Ureter (tissue), 1 donor: ENCODE measurements at places on chromosomes 16 and 17. TPM values are rescaled to one million over a fixed set of nuclear protein-coding genes. Genes with fewer than 3 reads are reported as not detected.

NPIPA3 gene
- total RNA-seq = 1.6 TPM

KCNG4 gene
- not detected for total RNA-seq

CHST4 gene
- total RNA-seq = 0.16 TPM

KRTAP4-6 gene
- not detected for total RNA-seq

KCNJ2 gene
- total RNA-seq = 1.1 TPM

ACSM2A gene
- not detected for total RNA-seq

NOD2 gene
- 2.2 TPM for total RNA-seq

RNF43 gene
- total RNA-seq = 19.1 TPM

DNA sequence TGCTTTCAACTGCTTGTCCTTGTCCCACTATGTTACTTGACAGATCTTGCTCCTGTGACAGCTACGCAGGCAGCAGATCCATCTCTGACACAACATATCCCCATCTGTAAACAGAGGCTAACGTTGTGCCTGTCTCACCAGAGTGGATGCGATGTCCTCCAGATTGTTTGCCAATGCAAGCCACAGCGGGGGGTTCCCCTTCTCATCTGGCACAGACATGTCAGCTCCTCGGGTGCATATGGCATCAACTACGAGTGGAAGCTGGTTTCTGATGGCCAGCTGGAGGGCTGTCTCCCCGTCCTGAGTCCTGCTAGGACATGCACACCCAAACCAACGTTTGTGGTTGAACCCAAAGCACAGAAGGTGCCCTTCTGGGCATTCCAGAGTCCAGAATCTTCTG, 39.0 kb downstream of the CYB5D2 start:
- no peak for DNase-seq

DNA sequence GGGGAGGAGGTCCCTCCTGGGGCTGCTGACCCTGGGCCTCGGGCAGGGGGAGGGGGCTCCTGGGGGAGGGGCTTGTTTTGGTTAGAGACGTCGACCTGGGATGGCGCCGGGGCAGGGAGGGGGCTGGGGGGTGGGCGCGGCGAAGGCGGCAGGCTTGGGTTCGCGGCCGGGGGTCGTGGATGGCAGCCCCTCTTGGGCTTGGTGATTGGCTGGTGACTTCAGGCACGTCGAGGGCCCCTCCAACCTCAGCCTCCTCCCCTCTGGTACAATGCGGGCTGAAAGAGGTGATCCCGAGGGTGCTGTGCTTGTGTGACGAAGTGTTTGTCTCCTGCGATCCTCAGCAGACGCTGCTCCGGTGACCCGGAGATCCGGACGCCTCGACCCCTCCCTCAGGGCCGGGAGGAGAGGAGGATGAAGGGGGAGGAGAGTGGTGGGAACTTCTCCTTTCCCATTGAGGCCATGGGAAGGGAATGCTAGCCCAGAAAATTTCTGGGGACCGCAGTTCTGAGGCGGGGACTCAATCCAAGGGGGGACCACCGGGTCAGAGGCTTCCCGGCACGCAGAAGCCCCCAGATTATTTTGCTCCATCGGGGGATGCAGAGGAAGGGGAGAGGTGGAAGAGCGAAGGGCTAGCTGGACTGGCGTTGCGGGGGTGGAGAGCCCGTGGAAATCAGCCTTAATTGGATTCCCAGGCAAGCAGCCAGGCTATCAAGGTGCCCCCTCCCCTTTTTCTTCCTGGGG, 43.9 kb downstream of the RAI1 start:
- no peak for DNase-seq

- DNase-seq = no peak
Observed at GRCh38 chr17:67619555-67619954, 98.2 kb upstream of the NOL11 start.

- DNase-seq = no peak
Observed at GRCh38 chr16:938136-938535, 32.6 kb downstream of the LMF1 start.

DNA sequence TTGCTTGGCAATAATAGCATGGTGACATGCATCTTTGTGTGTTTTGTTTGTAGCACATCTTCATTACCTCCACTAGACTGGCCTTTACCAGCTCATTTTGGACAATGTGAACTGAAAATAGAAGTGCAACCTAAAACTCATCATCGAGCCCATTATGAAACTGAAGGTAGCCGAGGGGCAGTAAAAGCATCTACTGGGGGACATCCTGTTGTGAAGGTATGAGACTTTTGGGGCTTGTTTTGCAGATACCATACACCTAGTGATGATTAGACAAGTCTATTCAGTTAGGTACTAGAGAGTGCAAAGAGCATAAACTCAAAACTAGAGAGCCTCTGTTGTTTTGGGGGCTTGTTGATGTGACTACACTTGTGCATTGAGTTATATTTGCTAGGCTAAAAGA, 41.2 kb downstream of the NFATC3 start:
- DNase-seq = no peak

DNA sequence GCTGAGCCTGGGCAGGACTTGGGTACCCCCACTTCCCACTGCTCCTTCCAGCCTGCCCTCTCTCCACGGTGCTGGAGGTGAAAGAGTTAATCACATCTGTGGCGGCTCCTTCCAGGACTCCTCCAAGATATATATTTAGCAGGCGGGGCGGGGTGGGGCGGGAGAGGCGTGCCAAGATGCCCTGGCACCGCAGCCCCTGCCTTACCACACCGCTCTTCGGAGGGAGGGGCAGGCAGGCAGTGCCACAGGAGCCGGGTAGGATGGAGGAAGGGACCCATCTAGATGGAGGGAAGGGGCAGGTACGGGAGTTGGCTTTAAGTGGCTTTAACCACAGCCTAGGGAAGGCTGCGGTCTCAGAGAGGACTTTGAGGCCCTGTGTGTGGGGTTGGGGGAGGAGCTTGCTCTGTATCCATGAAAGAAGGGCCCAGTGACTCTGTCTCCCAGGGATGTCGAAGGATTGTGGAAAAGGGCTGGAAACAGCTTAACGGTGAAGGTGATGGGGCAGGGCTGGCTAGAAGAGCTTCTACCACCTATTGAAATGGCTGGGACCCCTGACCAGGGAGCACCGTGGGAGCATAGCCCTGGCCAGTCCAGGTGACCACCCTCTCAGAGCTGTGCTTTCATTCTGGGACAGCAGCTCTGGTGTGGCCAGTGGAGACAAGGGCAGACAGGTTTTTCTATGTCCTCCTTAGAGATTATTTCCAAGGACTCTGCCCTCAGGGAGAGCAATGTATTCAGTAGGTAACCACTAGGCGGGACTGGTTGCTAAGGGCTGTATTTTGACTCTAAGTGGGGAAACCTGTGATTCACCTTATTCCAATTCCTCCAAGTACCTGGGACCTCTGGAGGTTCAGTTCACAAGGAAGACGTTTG, 13.0 kb downstream of the GPR142 start:
- no peak for DNase-seq

GRCh38 chr16:87648236-87648635, 45.9 kb downstream of the JPH3 start:
- DNase-seq = no peak
